ENCODE measurements at places on chromosomes 13 and 19.

DNA sequence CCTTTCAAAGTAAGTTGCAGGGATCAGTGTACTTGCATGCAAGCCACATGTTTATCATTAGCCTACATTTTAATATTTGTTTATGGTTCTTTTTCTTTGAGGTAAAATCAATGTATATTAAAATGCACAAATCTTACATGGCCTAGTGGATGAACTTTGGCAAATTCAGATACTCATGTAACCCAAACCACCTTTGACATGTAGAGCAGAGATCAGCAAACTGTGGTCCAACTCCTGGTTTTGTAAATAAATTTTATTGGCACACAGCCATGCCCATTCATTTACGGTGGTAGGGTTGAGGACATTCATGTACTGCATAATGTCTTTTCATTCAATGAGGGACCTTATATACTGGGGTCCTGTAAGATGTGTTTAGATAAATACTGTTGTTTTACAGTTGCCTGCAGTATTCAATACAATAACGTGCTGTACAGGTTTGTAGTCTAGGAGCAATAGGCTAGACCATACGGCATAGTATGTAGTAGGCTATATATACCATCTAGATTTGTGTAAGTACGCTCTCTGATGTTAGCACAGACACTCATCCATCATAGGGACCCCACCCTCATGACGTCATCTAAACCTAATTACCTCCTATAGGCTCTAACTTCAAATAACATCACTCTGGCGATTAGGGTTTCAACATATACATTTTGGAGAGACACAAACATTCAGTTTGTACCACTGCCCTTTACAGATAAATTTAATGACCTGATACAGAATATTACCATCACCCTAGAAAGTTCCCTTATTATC is 5.7 kb downstream of the NDFIP2 start:
- H3K27ac ChIP-seq, result peak overlapping the region; percentile 90
- H3K4me3 ChIP-seq, result peak overlapping the region; percentile 37
- peaks cover 70% of the 10 kb centered on the region for H3K36me3 ChIP-seq

DNA sequence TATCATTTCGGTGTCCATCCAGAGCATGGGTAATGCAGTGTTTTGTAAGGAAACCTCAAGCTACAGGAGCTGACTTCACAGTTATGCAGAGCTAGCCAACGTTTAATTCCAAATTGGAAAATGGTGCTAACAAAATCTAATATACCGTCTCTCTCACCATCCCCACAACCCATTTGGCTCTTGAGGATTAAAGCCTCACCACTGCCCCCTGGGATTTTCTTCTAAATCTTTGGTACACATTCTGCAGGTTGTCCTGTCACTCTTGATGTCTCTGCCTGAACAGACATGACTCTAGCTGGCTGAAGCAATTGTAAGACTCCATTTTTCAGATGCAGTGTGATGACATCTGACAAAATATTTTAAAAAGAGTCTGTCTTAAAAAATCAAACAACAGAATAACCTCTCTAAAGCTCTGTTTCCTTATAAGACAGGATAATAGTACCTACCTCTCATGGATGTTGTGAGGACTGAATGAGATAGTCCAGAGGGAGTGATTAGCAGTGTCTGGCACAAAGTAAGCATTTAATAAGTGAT is 451.8 kb downstream of the SUCLA2 start:
- no peaks in the 10 kb centered on the region for H3K27me3 ChIP-seq
- no peaks in the 10 kb centered on the region for H3K4me1 ChIP-seq
- H3K36me3 ChIP-seq, result no peaks in the 10 kb centered on the region
- H3K27ac ChIP-seq, result no peak overlapping the region
- no peak for DNase-seq

DNA sequence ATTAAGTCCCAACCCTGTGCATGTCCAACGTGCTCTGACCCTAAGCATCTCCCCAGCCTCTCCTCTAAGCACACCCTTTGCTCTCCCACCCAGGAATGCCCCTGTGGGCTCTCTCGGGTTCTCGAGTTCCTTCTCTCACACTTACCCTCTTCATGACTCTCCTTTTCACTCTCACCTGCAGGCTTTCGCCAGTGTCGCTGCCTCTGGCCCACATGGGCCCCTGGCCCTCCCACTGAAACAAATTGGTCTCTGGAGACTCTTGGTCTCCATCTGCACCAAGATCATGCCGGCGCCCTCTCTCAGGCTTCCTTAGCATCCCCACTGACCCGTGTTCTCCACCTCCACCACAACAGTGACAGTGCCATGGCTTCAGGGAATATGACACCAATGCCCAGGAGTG is 19.6 kb upstream of the SACS start:
- H3K36me3 ChIP-seq, result no peaks in the 10 kb centered on the region
- H3K27me3 ChIP-seq, result peaks cover 7% of the 10 kb centered on the region
- no peak overlapping the region for H3K4me3 ChIP-seq
- no peak overlapping the region for H3K27ac ChIP-seq
- no peaks in the 10 kb centered on the region for H3K4me1 ChIP-seq

DNA sequence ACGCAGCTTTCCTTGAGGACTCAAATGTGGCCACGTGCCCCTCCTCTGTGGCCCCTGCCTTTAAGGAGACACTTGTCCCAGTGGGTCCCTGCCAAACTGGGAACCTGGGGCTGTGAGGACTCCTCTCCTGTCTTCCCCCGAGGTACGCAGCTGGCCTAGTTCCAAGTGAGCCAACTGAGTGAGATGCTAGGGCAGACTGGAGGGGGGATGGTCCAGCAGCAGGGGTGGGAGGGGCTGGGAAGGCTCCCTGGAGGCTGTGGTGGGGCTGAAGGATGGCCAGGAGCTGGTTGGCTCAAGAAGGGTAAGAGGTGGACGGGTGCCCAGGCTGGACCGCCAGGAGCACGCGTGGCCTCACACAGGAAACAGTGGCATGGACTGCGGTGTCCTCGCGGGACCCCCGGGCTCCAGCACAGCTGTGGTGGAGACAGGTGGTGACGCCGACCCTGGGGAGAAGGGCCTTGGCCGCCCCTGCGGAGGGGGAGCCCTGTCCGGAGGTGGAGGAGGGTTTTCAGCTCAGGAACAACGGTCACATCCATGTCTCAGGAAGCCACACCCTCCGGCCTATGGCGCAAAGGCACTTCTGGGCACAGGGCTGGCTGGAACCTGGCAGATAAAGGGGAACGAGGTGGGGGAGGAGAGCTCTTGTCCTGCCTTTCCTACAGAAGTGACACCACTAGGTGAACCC is 45.8 kb downstream of the MLLT1 start:
- H3K4me1 ChIP-seq, result peaks cover 5% of the 10 kb centered on the region
- H3K27me3 ChIP-seq, result no peaks in the 10 kb centered on the region
- H3K4me3 ChIP-seq, result no peak overlapping the region

- DNase-seq, result no peak
- H3K36me3 ChIP-seq, result no peaks in the 10 kb centered on the region
- no peak overlapping the region for H3K27ac ChIP-seq
- no peak overlapping the region for H3K4me3 ChIP-seq
Observed at GRCh38 chr19:2992958-2993357, 15.6 kb downstream of the TLE6 start.

GRCh38 chr19:18657590-18658365 is 20.9 kb downstream of the KLHL26 start:
- no peak overlapping the region for H3K4me3 ChIP-seq
- H3K27ac ChIP-seq, result no peak overlapping the region
- H3K4me1 ChIP-seq, result peaks cover 7% of the 10 kb centered on the region
- no peak for DNase-seq

DNA sequence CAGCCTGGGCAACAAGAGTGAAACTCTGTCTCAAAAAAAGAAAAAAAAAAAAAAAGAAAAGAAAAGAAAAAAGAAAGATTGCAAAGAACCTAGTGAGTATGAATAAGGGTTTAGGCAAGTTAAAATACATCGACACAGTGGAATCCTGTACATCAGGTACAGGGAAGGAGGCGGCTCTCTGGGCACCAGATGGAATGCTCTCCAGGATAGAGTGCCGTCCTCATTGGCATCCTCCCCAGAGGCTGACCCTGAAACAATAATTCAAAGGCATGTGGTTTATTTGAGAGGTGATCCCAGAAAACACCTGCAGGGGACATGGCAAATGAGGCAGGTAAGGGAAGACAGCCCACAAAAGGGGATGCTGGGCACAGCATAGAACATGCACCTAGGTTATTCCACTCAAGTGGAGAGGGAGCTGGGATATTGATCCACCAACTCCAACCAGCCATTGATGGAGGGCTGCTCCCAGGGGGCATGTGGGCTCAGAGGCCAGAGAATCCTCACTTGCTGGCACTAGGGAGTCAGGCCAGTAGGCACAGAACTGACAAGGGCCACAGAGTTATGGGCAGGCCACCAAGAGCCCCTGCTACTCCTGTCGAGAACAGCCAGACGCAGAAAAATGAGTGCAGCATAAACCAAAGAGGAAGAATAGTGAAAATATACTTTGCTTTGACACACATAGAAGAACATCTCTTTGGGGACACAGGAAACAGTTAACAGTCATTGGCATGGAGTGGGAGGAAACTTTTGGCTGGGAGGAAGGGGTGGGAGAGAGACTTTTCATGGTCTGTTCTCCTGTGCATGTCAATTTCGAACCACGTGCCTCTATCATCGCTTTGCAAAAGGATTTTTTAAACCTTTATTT is 4.2 kb downstream of the TSPAN16 start:
- H3K36me3 ChIP-seq, result no peaks in the 10 kb centered on the region
- H3K27me3 ChIP-seq, result peaks cover 12% of the 10 kb centered on the region
- no peak overlapping the region for H3K4me3 ChIP-seq
- H3K4me1 ChIP-seq, result no peaks in the 10 kb centered on the region
- DNase-seq, result no peak
- H3K27ac ChIP-seq, result no peak overlapping the region

DNA sequence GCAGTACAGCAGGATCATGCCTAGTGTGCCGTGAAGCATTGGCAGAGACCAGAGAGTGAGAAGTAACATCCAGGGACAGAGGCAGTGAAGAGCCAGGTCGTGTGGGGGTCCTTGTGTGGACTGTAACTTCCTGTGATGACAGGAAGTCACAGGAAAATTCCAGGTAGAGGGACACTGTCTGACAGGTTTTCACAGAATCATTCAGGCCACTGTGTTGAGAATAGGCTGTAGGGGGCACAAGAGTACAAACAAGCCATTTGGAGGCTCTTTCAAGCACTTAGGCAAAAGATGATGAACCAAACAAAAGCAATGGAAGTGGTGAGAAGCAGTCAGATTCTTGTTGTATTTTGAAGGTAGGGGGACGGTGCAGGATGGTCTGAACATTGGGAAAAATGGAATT is 46.4 kb downstream of the N4BP2L1 start:
- no peak overlapping the region for H3K4me3 ChIP-seq
- H3K4me1 ChIP-seq, result no peaks in the 10 kb centered on the region
- peaks cover 7% of the 10 kb centered on the region for H3K36me3 ChIP-seq
- DNase-seq, result peak; percentile 9

- peaks cover 4% of the 10 kb centered on the region for H3K4me1 ChIP-seq
- no peak overlapping the region for H3K4me3 ChIP-seq
- DNase-seq, result no peak
- H3K27ac ChIP-seq, result no peak overlapping the region
- peaks cover 22% of the 10 kb centered on the region for H3K27me3 ChIP-seq
- no peaks in the 10 kb centered on the region for H3K36me3 ChIP-seq
Observed at GRCh38 chr13:71874458-71874857, 7.5 kb upstream of the DACH1 start.

DNA sequence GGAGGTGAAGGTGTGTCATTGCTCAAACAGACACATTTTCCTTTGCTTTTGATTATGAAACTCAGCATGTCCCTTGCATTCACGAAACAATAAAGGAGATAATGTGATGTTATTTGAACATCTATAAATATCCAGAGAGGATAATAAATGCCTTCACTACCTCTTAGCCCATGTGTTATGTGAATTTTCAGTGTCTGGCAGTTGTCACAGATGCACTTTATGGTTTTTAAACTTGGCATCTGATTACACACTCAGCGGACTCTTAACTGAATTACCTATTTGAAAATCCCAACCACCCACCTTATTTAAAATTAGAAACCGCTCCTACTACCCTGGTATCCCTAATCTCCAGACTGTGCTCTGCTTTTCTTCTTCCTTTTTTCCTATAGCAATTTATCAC is 254.2 kb downstream of the COG6 start:
- H3K27ac ChIP-seq, result no peak overlapping the region
- H3K4me1 ChIP-seq, result peaks cover 8% of the 10 kb centered on the region
- H3K4me3 ChIP-seq, result no peak overlapping the region
- peaks cover 7% of the 10 kb centered on the region for H3K27me3 ChIP-seq
- DNase-seq, result no peak

DNA sequence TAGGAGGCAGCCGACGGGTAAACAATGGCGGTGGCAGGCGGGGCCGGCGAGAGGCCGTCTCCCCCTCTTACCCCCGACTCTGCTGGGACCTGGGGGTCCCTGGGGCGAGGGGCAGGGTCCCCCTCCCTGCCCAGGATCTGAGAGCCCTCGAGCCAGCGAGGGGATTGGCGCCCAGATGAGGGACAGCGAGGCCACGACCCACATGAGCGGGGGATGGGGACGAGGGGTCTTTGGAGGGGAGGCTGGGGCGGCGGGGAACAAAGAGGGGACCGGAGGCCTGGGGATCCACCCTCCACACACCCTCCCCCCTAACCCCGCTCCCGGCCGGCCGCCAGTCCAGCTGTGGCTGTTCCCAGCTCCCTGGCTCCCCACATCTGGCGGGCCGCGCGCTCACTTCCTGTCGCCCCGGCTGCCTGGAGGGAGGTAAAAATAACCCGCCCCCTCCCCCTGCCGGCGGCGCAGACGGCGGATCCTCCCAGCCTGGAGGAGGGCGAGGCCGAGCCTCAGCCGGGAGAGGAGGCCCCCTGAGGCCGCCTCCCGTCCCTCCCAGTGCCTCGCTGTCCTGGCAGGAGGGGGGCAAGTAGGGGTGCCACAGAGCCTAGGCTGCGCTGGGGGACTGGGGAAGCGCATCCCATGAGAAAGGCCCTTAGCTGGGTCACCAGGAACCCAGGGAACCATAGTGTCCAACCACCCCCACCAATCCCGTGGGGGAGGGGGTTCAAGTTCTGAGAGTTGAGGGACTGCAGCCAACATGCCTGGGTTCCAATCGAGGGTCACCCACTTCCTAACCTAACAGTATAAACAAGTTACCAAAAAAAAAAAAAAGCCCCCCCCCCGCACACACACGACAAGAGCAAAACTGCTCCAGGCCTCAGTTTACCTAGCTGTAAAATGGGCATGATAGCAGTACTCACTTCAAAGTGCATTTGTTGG is 29.3 kb upstream of the NANOS3 start:
- H3K27ac ChIP-seq, result peak overlapping the region; percentile 97
- H3K27me3 ChIP-seq, result no peaks in the 10 kb centered on the region
- peaks cover 2% of the 10 kb centered on the region for H3K36me3 ChIP-seq

DNA sequence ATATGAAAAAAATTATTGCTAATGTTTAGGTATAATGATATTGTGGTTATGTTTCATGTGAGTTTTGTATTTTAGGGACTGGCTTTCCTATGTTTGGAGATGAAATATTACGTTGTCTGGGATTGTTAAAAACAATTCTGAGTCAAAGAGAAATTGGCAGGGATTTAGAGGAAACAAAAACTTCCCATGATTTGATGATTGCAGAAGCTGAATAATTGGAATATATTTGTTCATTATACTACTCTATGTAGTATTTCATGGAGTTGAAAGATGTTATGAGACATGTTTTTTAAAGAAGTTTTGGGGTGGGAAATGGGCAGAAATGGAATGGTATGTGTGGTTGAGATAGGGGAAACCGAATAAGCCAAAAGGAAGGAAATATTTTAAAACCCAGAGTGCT is 1392.9 kb downstream of the EFNB2 start:
- no peaks in the 10 kb centered on the region for H3K27me3 ChIP-seq
- no peaks in the 10 kb centered on the region for H3K36me3 ChIP-seq
- DNase-seq, result no peak
- H3K27ac ChIP-seq, result no peak overlapping the region
- no peak overlapping the region for H3K4me3 ChIP-seq
- peaks cover 20% of the 10 kb centered on the region for H3K4me1 ChIP-seq

- no peaks in the 10 kb centered on the region for H3K4me1 ChIP-seq
- no peak for DNase-seq
- H3K4me3 ChIP-seq, result no peak overlapping the region
- no peaks in the 10 kb centered on the region for H3K36me3 ChIP-seq
- peaks cover 5% of the 10 kb centered on the region for H3K27me3 ChIP-seq
Observed at GRCh38 chr13:109200556-109200955, 571.1 kb downstream of the MYO16 start.
